Posterior vena cava (tissue), 2 donors: ENCODE measurements at places on chromosomes 1 and 21. TPM values are rescaled to one million over a fixed set of nuclear protein-coding genes. Genes with fewer than 3 reads are reported as not detected.
A peak's percentile ranks its signal among the peaks of the same experiment; 100 is the strongest.

Gene TMEM51
- total RNA-seq: 4.3 TPM

DNA sequence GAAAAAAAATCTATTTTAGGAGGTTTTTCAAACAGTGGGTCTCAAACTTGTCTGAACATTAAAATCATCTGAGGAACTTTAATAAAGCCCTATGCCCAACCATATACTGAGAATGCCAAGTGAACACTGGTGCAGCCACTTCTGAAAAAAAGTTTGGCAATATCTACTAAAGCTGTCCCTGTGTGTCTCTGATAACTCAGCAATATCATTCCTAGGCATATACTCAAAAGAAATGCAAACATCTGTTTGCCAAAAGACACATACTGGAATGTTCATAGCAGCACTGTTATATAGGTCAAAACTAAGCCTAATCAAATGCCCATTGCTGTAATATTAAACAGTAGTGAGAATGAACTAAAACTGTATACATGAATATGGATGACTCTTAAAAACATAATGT is 74.2 kb upstream of the RGS4 start:
- no peak for DNase-seq

DNA sequence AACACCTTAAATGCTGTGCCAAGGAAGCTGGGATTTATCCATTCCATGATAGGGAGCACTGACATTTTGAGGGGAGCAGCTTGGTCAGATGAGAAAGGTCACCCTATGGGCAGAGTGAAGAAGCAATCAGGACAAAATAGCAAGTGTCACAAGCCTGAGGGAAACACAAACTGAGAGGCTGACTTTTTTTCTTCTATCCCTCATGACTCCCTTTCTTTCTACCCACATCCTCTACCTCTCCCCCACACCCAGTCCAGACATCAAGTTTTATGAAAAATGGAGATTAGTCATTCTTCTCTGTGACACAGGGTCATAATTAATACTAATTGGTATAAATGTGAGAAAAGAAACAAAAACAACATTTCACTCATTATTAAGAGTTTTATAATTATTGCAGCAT is 103.1 kb downstream of the SLC25A24 start:
- no peak for DNase-seq

DNA sequence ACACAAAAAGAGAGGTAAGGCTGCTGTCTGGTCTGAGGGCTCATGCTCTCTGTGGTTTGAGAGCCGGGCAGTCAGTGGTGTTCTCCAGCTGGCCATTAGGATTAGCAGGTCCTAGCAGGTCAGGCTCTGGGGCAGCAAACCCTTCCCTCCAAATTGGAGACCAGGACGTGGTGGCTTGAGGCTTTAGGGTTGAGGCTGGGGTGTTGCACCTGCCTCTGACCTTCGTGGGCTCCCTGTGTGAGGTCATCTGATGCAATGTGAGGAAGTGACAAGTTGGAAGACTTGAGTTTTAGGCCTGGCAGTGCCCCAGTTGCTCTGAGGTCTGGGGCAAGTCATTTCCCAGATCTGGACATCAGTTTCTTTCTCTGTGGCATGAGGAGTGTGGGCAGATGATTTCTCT is 24.4 kb downstream of the SZRD1 start:
- DNase-seq: no peak

Gene SLAMF6
- total RNA-seq: 0.62 TPM

GRCh38 chr1:85091671-85092280 is 43.5 kb upstream of the MCOLN3 start:
- no peak for DNase-seq

DNA sequence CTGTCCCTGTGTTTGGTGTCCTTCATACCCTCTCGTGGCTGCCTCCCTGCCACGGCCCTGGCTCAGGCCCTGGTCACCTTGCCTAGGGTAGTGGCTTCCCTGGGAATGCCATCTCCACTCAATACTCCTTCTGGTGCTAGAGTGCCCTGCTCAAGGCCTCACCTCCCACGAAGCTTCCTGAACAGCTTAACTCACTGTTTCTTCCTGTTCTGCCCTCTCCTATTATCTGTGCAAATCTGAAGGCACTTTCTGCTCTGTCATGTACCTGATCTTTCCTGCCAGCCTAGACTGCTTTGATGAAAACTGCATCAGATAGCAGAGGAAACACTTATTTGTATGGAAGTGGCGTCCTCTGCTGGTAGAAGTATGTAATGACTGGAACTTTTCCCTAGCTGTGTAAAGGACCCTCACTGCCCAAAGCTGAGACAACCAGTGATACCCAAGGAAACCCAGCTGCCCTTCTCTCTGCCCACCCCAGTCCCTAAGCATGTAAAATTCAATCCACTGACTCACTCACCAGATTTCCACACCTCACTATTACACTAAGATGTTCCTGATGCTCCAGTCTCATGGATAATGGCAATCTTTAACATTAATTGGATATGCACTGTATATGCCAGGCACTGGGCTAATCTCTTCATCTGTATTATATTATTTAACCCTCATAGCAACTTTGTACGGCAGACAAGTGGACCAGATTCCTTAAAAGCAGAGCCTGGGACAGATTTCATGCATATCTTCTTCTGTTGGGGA is 36.2 kb upstream of the BTG2 start:
- DNase-seq: no peak

GRCh38 chr21:39555911-39556590 is 56.7 kb upstream of the B3GALT5 start:
- DNase-seq: no peak

Gene ALDH4A1
- total RNA-seq: 8.5 TPM

DNA sequence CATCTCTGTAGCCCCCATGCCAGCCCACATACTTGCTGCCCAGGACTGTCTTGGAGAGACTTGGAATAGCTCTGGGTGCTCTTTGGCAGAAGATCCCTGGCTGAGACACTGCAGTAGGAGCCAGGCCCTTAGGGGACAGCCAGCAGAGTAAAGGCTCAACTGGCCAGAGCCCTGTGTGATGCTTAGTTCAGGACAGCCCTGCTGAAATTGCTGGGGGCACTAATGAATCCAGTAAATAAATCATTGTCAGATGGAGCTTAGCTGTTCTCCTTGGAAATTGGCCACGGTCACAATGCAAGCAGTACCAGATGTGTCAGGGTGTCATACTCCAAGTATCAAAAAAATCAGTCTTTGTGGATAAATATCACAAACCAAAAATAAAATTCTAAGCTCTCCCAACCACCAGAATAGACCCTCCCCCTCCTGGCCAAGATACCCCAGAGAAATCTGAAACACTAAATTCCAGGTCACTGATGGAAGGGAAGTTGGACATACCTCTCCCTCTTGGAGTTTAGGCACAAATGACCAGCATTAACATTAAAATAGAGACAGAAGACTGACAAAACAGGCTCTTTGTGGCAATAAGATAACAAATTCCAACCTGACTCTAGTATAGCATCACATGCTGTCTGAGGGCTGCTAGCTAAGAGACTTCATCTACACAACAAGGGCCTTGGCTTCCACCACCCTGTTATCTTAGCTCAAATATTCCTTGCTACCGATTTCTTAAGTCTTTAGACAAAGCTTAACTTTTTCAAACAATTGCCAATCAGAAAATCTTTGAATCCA is 83.2 kb upstream of the DNAH14 start:
- no peak for DNase-seq

DNA sequence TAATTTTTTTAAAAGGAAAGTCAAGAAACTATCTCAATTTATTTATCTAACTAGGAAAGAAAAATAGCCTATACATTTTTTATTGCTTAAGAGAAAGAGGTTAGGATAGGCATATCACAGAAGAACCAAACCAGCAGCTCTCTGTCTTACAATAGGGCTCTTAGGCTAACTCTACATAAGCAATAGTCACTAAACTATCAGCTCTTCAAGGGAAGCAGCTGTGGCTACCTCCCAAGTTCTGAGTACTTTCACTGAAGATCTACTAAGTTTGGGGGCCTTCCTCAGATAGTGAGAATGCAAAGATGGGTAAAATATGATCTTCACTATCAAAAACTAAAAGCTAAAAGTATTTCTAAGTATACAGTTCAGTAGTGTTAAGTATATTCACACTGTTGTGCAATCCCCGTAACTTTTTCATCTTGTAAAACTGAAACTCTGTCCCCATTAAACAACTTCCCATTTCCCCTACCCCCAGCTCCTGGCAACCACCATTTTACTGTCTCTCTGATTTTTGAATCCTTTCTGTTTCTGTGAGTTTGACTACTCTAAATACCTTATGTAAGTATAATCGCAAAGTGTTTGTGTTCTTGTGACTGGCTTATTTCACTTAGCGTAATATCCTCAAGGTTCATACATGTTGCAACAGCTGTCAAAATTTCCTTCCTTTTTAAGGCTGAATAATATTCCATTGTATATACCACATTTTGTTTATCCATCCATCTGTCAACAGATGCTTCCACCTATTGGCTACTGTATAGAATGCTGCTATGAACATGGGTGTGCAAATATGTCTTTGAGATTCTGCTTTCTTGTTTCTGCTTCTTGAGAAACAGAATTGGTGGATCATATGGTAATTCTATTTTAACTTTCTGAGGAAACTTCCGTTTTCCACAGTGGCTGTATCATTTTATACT is 73.3 kb downstream of the ACBD6 start:
- DNase-seq: no peak

Gene RFX5
- 26.0 TPM for total RNA-seq

DNA sequence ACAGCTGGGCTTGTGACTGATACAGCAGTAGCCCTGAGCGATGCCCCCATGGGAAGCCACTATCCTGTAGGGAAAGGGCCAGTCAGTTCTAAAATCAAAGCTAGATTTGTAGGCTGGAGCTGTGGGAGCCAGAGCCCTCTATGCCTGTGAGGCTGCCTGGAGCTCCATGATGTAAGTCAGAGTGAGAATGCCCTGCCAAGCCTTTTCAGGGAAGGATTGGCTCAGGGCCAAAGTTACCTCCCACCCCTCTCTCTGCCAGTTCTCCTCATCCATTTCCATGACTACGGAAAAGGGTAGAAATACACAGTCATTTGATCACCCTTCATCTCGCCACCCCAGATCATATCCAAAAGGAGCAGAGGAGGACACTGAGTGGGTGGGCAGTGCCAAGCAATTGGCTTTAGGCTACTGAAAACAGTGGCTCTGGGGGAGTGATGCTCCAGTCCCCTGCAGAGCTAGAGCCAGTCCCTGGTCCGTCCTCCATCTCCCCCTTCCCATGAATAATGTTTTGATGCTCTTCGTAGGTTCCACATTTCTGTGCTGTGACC is 59.5 kb upstream of the KCNA3 start:
- no peak for DNase-seq

DNA sequence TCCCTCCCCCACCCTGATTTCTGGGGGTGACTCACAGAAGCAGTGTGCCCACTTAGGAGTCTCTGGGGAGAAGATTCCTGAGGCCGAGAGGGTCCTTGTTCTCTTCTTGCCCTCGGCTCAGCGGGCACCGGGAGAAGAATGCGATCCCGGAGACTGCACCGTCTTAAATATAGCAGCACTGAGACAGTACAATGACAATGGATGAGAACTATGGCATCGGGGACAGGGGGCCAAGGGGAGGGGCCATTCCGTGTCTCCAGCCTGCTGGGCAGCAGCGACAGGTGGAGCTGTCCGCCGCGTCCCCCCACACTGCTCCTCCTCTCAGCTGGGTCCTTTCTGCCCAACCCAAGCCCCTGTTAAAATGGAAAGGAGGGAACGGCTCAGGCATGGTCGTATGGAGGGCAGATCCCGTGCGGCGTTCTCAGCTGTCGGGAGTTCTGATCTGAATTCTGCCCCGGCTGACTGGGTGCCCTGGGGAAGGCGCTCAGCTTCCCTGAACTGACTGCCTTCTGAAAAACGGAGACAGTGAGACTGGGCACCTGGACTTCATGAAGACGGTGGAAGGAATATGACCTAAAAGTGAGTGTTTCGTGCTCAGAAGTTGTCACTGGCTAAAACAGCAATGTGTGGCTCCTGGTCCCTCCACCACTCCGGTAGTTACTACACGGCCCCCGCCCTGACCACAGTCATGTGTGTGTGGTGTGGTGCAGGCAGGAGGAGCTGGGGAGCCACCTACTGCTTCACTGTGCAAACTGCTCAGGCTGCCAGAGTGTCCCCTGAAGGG is at the start of gene MYOM3:
Gene MYOM3, minus strand, starts transcription at position 140 of the 784 bp plus-strand sequence. CDS start 3,499 bp downstream, outside the sequence.
- peak; percentile 91 for DNase-seq

Gene KDM1A
- 31.1 TPM for total RNA-seq

DNA sequence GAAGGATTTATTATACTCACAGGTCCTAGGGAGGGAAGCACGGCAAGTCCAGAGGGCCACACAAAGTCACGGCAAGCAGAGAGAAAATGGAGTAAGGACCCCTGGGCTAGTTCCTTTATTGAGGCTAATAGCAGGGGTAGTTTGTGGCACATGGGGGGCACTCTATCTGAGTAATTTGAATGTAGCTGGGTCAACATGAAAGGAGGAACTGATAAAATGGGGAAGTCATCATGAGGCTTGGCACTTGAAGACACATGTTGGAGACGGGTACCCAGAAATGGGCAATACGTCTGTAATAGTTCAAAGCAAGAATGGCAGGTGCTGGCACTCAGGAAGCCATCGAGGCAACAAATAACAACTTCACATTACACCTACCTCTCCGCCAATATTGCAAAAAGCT is 1136.4 kb downstream of the MRPL39 start:
- DNase-seq: no peak

Gene FCER1G
- 40.4 TPM for total RNA-seq

Gene PLXNA2
- 23.4 TPM for total RNA-seq

DNA sequence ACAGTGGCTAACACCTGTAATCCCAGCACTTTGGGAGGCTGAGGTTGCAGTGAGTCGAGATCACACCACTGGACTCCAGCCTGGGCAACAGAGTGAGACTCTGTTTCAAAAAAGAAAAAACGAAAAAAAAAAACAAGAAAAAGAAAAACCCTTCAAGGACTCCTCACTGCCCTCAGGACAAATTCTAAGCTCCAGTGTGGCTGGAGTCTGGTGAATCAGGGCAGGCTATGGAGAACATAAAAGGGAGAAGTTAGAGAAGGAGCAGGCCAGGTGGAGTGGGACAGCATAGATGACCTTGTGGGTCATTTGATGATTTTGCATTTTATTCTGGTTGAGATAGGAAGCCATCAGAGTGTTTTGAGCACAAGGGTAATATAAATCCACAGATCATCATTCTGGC is 12.5 kb upstream of the UAP1 start:
- DNase-seq: no peak

- no peak for DNase-seq
Observed at GRCh38 chr1:30083800-30084464, 639.5 kb downstream of the MATN1 start.

Gene NBPF4
- not detected for total RNA-seq

Gene LRRC53
- not detected for total RNA-seq

- DNase-seq: no peak
Observed at GRCh38 chr1:227568593-227568992, 5.2 kb downstream of the ZNF678 start.

GRCh38 chr1:234823191-234824176 is 213.5 kb upstream of the IRF2BP2 start:
- no peak for DNase-seq

DNA sequence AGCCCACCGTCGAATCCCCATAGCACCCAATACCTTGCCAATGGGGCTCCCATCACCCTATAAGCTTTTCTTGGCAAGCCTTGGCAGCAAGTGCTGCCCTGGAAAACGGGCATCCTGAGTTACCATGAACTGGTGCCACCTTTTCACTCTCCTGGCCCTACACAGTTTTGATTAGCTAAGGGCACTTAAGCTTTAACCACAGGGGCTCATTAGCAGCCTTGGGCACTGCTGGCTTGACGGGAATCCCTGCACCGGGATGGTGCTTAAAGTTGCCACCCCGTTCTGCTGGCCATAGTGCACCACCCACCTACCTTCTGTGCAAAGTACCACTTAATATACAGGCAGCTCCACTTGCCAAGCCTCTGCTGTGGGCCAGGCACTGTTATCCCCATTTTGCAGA is 13.7 kb downstream of the PARS2 start:
- DNase-seq: no peak
